GOT3 (cell line): ENCODE measurements at places on chromosomes 1 and 21.

GRCh38 chr1:14320986-14321385 lies 277.5 kb upstream of the KAZN start:
- no peak for DNase-seq

GRCh38 chr1:91585982-91586381 lies 85.3 kb downstream of the CDC7 start:
- no peak for DNase-seq

DNA sequence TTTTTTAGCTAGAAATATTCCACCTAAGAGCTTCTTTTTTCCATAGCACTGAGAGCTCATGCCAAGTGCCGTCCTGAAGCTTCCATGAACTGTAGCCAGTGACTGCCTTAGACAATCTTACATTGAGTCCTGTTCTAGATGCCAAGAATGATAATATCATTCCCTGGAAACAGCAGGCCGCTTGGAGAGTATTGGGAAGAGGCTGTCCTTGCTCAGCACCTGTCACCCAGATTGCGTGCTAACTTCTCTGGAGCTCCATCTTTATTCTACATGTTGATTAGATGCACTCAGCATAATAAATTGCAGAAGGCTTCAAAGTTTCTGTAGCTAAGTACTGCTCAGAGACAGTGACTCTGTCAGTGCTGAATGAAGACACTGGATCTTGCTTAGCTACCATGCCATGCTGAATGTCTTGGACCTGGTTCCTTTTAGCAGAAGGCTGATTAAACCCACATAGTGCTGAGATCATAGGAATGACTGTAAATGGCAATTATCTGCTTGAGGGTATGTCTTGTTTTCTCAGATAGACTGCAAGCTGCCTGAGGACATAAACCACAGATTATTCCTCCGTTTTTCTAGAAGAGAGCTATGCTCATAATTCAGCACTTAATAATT lies 83.1 kb upstream of the IRF2BP2 start:
- DNase-seq = no peak

GRCh38 chr1:24111996-24112779 lies at the start of gene MYOM3:
Gene MYOM3 (minus strand): TSS chr1:24112135. CDS start chr1:24108636, 3,499 bp downstream.
- DNase-seq = no peak

GRCh38 chr21:20330652-20331051 lies 667.6 kb upstream of the NCAM2 start:
- DNase-seq = no peak

- DNase-seq = peak; percentile 35
Observed at GRCh38 chr1:22420455-22421053, 31.1 kb upstream of the ZBTB40 start.
